ENCODE measurements at places on chromosomes 6 and 20. TPM values are rescaled to one million over a fixed set of nuclear protein-coding genes. Genes with fewer than 3 reads are reported as not detected.

DNA sequence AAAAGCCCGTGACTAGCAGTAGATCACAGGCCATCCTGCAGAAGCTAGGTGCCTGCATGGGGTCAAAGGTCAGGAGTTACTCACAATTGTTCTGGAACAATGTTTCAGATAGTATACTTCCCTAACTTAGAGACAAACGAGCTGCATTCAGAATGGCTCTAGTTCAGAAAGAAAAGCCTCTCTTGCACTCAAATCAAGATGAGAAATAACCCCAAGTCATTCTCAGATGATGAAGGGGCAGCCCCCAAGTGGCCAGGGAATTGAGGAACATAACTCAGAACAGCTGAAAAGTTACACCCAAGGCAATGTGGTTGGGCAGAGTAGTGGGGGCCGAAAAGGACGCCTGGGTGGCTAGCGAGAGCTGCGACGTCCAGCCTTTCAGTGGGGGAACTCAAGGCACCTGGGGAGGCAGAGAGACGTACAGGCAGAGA is 27.8 kb downstream of the FYN start:
- DNase-seq, result no peak

- no peak for DNase-seq
These were observed 12.9 kb upstream of the GFOD1 start for GRCh38 chr6:13500264-13500663.

GRCh38 chr20:21801193-21801592 is 95.7 kb downstream of the PAX1 start:
- no peak for DNase-seq

Gene SLC17A2
- not detected for polyA plus RNA-seq

Gene C6orf132
- polyA plus RNA-seq, result 0.06 TPM
